Small intestine (tissue), 16 donors: ENCODE measurements at places on chromosomes 2 and 18.

- peaks cover 8% of the 10 kb centered on the region for H3K4me1 ChIP-seq
- H3K36me3 ChIP-seq: peaks cover 48% of the 10 kb centered on the region
- DNase-seq: no peak
Measured at GRCh38 chr2:46963941-46964673, 48.5 kb upstream of the MCFD2 start.

DNA sequence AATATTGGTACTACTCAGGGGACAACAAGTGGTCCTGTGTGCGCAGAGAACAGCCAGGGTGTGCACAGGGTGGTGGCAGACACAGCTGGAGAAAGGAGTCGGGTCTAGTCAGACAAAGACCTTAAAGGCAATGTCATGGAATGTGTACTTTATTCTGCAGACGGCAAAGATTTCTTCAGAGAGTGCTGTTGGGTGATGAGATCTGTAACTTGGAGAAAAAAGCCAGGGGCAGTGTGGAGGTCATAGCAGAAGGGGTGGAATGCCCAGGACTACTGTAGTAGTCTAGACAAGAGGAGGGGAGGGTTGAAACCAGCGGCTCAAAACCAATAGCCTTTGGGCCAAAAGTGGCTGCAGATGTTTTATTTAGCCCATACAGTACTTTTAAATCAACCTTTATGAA, 121.3 kb upstream of the ZFP36L2 start:
- H3K27me3 ChIP-seq: no peaks in the 10 kb centered on the region
- no peaks in the 10 kb centered on the region for H3K36me3 ChIP-seq
- H3K4me1 ChIP-seq: no peaks in the 10 kb centered on the region
- no peak for DNase-seq

GRCh38 chr2:101012054-101012705, 10.1 kb downstream of the RPL31 start:
- H3K4me1 ChIP-seq: no peaks in the 10 kb centered on the region
- no peaks in the 10 kb centered on the region for H3K27me3 ChIP-seq
- H3K4me3 ChIP-seq: no peak overlapping the region

DNA sequence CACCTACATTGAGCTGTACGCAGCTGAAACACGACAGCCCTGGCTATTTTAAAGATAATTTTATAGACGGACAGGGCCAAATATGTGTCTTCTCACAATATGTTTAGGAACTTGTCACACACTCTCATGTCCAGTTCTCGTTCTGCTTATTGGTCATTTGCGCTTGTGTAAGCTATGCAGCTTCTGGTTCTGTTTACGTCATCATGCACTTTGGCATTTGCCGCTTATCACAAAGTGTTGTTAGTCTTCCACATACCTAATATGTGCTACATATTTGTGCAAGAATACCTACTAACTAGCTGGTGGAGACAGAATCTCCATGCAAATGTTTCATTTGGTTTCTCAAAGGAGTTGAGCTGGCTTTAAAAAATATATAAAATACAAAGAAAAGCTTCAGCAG, 7.5 kb upstream of the ZNF516 start:
- H3K27ac ChIP-seq: no peak overlapping the region
- no peak overlapping the region for H3K4me3 ChIP-seq
- DNase-seq: peak; percentile 53

GRCh38 chr2:215841175-215841816, 172.1 kb downstream of the MREG start:
- H3K27me3 ChIP-seq: no peaks in the 10 kb centered on the region
- no peak overlapping the region for H3K27ac ChIP-seq
- H3K4me3 ChIP-seq: no peak overlapping the region
- peak; percentile 70 for DNase-seq

GRCh38 chr2:176642074-176642473, 372.8 kb downstream of the MTX2 start:
- H3K27me3 ChIP-seq: peaks cover 6% of the 10 kb centered on the region
- H3K27ac ChIP-seq: no peak overlapping the region
